Stimulated activated CD4-positive, alpha-beta T cell treated with anti-CD3 and anti-CD28 coated beads, Interleukin-4, amount 100 ng/mL, for 1 hour (primary cell): ENCODE measurements at places on chromosomes 3 and 15.

GRCh38 chr3:63909431-63909830, 2.8 kb downstream of the SCAANT1 start:
- DNase-seq, result no peak

DNA sequence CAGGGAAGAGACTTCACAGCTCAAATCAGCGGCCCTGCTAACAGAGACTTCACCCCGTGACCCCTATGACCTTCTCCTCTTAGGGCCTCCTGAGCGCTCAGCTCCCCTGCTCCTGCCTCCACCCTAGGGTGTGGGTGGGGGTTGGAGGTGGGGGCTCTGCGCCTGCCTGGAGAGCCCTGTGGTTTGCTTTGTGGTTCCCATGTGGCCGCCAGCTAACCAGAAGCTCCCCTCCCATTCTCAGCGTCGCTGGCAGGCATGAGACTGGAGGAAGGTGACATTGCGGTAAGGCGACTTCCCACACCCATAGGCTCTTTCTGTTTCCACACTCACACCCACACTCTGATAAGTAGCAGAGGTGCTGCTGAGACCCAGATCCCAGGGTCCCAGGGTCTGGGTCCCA, 27.6 kb downstream of the XYLB start:
- DNase-seq, result peak; percentile 14

DNA sequence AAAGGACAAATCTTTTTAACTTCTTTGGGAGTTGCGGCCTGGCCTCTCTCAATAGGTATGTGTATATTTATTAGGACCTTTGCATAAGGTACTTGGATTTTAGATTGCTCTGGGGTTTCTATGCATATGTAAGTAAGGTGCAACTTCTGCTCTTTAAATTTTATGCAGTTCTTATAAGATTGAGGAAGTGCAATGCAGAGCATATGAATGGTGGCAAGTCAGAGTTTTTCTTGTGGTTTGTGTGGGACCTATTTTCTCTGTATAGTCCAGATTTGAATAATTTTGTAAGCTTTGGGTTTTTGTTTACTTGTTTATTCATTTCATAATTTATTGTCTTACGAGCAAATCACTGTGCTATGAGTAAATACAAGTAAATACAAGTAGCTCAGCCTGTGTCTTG, 101.5 kb downstream of the ATG7 start:
- no peak for DNase-seq

DNA sequence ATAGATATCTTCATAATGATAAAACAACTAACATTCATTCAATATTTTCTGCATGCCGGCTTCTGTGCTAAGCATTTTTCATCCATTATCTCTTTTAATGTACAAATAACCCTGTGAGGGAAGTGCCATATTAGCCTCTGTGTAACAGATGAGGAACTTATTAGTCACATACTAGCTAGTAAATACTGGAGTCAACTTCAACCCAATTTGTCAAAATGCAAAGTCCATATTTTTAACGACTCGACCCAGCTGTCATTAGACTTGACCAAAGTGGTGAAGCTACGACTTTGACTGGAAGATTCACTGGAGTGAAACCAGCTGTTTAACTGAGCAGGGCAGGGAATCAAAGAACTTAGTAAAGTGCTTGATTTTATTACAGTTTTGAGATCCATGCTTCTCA, 41.6 kb downstream of the PARP15 start:
- DNase-seq, result no peak

- no peak for DNase-seq
Observed at GRCh38 chr15:53454843-53455721, 304.4 kb downstream of the WDR72 start.
